Stimulated activated CD4-positive, alpha-beta T cell treated with anti-CD3 and anti-CD28 coated beads, Interleukin-2, amount 100 ng/mL, for 4 hours (primary cell): ENCODE measurements at places on chromosomes 5 and 9.

- no peak for DNase-seq
Observed at GRCh38 chr9:4572184-4572826, 82.0 kb downstream of the SLC1A1 start.

- DNase-seq: no peak
Observed at GRCh38 chr5:56169281-56169680, 63.8 kb downstream of the ANKRD55 start.

DNA sequence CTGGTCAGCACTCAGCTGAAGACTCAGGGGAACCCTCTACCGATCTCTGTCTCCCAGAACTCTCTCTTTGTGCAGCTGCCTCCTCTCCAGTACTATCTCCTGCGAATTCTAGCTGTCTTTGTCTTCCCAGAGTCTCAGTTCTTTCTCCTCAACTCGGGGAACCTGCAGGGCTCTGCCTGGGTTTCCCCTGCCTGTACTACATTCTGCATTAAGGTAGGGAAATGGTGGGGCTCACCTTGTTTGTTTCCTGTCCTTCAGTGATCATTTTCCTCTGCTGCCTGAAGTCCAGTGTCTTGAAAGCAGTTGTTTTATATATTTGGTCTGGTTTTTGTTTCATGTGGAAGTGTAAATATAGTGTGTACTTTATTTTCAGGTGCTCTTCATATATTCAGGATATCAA lies 43.1 kb upstream of the IGFBPL1 start:
- no peak for DNase-seq

DNA sequence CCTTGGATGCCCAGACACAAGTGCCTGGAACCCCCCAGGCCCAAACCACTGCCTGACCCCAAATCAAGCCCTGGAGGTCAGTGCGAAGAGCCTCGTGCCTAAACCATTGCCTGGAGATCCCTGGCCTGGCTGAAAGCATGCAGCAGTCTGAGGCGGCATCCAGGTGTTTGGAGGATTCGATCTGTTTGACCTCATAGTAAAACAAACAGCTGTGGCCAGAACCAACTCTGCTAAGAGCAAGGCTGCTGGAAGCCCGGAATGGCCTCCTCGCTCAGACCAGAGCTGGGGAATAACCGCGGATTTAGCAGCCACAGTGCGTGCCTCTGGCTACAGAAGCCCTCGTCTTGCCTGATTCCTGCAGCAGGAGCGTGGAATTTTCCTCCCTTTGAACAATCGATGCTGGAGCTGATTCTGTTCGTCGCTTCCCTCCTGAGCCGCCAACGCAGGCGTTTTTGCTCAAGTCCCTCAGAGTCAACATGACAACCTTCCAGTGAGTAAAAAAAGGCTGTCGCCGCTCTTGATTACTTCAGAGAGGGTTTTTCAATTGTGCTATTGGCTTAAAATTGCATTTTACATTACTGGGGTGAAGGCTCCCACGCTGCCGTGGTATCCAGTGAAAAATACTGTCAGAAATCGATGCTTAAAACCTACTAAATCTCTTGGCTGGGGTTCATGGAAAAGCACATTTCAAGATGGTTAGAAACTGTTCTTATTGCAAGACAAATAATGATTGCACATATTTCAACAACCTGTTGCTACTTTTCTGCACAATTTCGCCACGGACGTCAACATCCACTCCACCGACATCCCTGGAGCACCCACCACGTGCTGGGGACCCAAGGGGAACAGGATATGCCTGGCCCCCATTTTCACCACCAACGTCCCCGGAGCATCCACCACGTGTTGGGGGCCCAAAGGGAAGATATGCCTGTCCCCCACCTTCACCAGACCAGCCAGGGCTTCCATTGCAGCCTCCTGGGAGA lies 190.0 kb downstream of the OLFM1 start:
- no peak for DNase-seq

DNA sequence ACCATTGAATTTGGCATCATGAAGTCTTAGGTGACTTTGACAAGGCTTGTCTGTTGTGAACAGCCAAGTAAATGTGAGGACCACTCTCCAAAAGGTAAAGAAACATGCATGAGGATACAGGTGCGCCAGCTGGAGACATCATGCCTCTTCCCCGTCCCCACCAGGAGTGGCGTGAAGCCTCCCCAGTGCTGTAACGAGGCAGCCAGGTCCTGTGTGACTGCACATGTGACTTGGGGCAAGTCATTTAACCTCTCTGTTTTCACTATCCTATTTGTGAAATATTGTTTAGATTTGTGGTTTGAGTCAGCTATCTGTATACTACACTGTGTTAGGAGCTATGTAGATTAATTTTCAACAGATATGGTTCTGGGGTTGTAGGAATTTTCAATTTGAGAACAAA lies 65.0 kb downstream of the DOCK8 start:
- no peak for DNase-seq

DNA sequence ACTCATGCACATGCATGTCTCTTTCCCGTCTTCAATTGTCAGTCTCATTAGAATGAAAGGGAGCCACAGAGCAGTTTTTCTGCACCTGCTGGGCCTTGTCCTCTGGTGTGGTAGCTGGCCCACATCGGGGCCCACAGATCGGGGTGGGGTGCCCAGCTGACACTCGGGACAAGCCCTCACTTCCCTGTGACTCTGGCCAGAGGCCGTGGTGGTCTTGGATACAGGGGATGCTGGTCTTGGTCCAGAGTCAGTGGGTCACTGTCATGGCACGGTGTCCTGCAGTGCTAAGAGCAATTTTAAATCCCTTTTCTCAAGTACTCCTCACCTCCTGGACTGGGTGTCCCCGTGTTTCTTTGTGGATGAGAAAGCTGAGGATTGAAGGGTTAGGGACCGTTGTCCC lies 193.2 kb downstream of the CACNA1B start:
- no peak for DNase-seq

DNA sequence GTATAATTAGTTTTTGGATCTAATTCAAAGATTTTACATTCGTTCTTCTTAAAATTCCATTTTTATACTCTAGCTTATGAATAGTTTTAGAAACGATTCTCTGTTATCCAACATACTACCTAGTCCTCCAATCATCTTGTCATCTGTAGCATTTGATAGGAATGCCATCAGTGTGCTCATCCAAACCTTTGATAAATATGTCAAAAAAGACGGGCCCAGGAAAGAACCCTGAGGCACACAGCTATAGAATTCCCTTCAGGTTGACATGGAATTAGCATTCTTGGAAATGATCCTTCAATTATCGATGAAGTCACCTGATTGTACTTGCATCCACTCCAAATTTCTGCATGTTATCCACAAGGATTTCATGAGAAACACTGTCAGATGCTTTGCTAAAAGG lies 64.8 kb upstream of the EFNA5 start:
- no peak for DNase-seq
